GM10248 (cell line): ENCODE measurements at places on chromosomes 7 and 10.
A peak's percentile ranks its signal among the peaks of the same experiment; 100 is the strongest.

- DNase-seq, result no peak
These were observed 124.9 kb upstream of the RHEB start for GRCh38 chr7:151644554-151644953.

GRCh38 chr7:42858570-42858969 is 53.3 kb downstream of the C7orf25 start:
- no peak for DNase-seq

DNA sequence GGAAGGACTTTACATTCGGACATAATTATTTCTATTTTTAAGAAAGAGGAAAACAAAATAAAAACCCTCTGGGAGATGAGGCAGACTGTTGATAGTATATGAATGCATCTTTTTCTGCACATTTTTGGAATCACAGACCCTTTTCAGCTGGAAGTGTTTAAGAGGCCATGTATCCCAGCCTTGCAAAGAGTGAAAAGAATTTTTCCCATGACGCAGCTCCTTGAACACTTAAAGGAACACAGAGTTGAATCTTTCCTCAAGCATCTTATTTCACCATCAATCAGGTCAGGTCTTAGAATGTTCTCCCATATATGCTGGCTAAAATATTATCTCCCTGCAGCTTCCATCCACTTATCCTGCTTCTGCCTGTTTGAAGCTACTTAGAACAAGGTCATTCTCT is 45.9 kb upstream of the PAPSS2 start:
- no peak for DNase-seq

DNA sequence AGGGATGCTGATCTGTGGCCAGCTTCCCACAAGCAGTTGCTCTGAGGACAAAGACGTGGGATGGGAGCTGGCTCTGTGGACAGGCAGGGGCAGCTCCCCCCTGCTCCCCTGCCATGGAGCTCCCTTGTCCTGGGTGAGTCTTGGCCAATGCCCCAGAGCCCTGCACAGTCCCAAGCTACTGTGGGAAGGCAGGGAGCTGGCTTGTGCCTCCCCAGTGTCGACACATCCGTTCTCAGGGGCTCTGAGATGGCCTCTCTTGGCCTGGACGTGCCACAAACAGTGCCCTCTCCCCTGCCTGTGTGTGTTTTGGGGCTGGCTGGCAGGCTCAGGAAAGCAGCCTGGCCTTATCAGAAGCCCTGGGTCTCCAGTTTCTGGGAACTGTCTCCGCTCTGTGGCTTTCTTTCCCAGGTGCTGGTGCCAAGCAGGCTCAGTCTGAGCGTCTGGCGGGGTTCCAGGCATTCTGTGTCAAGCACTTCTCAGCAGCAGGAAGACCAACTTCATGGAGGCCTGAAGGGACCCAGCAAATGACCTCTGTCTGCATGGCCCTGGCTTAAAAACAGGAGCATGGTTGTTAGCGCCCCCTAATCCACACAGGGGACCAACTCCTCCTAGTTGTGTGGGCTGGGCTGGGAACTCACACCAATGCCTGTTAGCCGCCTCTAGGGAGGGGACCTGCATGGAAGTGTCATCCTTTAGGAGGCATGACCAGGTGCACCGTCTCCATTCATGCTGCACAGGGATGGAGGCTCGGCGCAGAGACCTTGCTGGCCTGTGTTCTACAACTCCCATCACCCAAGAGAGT is 375.2 kb downstream of the RPS24 start:
- no peak for DNase-seq

- no peak for DNase-seq
These were observed 167.2 kb upstream of the FERD3L start for GRCh38 chr7:19312416-19312815.

DNA sequence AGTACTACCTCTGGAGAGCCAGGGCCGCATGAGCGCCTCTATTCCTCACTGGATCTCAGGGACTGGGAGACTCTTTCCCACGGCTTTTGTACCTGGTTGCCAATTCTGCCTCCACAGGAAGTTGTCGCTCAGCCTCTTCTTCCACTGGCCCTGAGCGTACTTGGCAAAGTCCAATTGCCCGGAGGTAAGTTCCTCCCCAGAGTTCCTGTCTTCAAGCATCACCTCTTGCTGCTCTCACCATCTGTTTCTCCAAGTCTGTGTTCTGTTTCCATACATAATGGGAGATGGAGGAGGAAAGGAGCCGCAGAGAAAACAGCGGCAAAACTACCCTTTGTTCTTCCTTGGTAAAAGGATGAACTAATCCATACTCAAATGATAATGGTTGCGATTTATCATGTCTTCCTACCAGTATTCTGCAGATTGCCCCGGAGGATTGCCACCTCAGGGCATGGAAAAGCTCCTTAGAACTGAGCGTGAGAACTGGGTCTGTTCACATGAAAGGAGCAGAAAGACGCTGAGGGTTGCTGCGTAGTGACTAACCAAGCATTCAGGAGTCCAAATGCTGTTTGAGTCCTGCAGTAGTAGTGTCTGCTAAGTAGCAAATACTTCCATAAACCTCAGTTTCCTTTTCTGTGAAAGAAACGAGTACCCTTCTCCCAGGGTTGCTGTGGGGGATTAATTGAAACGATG is 170.2 kb upstream of the GLI3 start:
- no peak for DNase-seq

GRCh38 chr10:29604291-29604825 is 30.4 kb downstream of the SVIL start:
- no peak for DNase-seq

- no peak for DNase-seq
These were observed 218.8 kb downstream of the IPMK start for GRCh38 chr10:58048936-58049335.

DNA sequence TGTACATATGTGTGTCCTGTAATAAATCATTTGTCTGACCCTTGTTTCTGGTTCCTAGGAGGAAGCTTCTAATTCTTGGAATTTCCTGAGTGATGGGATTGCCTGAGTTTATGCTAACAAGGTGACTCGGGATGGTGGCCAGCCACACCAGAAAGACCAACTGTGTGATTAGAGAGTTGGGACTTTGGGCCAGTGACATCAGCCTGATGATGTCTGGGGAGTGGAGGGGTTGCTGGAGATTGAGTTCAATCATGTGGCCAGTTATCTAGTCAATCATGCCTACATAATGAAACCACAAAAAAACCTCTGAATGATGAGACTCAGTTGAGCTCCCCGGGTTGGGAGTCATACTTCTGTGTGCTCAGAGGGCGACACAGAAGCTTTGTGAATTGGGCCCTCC is 23.5 kb upstream of the CARD11 start:
- DNase-seq, result peak; percentile 31

- no peak for DNase-seq
These were observed 114.9 kb upstream of the ZEB1 start for GRCh38 chr10:31204090-31204489.

DNA sequence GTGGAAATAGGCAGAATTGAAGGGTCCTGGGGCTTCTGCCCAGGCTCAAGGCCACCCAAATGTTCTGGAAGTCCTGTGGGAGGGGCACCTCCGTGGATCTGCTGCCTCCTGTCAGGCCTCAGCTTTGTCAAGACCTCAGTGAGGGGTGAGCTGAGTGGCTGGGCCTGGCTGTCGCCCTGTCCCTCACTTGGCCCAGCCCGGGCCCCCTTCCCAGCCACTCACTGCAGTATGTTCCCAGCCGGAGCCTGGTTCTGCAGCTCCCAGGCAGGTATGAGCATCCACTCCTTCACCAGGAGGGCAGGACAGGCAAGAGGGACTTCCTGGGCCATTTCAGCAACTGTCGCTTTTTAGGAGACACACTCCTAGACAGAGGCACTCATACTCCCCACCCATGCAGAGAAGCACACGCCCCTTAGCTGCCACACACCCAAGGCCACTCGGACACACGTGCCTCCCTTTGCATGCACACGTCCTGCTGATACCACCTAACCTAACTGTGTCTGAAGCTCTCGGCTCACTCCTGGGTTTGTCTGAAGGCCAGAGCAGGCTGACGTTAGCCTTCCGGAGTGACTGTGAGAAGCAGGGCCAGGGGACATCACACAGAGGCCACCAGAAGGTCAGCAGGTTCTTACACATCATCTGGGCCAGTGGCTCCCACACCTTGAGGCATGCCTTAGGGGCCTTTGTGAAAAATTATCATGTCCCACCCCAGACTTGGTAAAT is 72.2 kb upstream of the COL13A1 start:
- no peak for DNase-seq
